ENCODE measurements at places on chromosomes 7 and 10.
A peak's percentile ranks its signal among the peaks of the same experiment; 100 is the strongest.

DNA sequence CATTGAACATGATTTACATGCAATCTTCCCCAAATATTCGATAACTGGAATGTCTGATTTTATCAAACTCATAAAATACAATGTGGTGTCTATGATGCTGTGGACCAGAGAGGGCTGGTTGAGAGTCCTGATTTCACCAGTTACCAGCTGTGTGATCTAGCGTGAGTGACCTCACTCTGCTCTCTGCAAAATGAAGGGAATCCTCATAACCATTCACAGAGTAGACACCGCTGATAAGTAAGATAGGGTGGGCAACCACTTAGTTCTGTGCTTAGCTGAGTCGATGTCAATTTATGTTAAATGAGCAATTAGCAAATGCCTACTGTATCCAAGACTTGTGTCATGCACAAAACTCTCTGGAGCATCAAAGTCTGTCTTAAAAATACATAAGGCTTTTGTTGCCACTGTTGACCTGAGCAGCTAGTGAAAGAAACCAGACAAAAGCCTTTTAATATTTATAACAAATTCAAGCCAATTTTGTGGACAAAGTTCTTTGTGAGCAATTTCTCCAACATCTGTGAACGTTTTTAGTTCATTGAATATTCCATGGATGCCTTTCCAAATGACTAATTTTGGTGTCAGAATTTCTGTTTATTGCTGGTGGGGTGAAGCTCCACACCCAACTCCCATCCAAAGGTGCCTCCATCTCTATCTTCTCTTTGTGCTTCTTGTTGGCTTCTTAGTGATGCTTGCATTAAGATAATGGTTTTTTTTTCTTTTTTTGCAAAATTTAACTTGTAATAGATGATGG, 314.2 kb downstream of the ADRA2A start:
- no peak for DNase-seq

DNA sequence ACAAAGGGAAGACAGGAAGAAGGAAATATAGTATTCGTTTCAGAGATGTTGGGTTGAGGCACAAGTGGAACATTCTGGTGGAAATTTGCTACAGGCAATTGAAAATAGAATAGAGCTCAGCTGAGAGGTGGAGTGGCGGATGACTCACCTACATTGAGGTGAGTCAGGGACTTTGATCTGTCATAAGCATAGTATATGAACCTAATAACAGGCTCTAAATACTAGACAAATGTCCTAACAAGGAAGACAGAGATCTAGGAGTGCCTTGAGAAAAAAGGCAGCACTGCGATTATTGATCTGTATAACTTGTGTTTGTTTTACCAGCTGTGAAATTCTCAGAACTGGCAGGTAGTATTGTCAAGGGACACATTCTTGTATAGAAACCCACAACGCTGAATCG, 907 bp upstream of the IFRD1 start:
- no peak for DNase-seq

DNA sequence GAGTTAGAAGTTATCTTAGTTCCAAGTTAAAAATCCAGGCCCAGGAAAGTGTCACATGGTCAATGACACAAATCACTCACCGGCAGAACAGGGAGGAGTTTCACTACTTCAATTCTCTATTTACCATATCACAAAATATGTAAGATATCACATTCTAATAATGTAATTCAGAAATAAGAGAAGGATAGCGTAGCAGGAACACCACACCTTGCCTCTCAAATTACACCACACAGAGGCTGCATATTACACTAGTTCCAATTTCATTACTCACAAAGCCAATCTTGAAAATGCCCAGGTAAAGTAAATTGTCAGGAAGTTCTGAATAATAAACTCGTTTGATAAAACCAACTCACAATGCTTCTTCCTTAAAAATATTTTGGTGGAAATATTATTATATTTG, 169.2 kb downstream of the CTTNBP2 start:
- DNase-seq, result no peak

GRCh38 chr7:30984359-30985107, 20.8 kb downstream of the GHRHR start:
- DNase-seq, result no peak

- peak; percentile 71 for DNase-seq
Observed at GRCh38 chr10:61992671-61993668, 91.5 kb downstream of the ARID5B start.

DNA sequence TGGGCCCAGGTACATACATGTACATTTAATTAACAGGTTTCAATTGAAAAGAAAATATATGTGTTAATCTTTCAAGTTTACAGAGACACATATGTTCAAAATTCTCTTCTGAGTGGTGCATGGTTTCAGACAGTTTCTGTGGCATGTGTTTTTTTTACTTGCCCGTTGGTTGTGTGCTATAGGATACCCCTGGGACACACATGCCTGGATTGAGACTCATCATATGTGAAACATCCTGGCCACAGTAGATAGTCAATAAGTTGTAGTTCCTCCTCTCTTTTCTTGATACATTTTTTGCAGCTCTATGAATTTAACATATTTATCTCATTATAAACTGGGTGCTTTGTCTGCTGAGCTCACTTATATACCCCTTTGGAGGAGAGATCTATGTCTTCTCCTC, 207.8 kb upstream of the CTBP2 start:
- DNase-seq, result no peak

Measured in stimulated activated naive CD4-positive, alpha-beta T cell (primary cell).